ENCODE measurements at places on chromosomes 6 and 20. TPM values are rescaled to one million over a fixed set of nuclear protein-coding genes. Genes with fewer than 3 reads are reported as not detected.
A peak's percentile ranks its signal among the peaks of the same experiment; 100 is the strongest.

DNA sequence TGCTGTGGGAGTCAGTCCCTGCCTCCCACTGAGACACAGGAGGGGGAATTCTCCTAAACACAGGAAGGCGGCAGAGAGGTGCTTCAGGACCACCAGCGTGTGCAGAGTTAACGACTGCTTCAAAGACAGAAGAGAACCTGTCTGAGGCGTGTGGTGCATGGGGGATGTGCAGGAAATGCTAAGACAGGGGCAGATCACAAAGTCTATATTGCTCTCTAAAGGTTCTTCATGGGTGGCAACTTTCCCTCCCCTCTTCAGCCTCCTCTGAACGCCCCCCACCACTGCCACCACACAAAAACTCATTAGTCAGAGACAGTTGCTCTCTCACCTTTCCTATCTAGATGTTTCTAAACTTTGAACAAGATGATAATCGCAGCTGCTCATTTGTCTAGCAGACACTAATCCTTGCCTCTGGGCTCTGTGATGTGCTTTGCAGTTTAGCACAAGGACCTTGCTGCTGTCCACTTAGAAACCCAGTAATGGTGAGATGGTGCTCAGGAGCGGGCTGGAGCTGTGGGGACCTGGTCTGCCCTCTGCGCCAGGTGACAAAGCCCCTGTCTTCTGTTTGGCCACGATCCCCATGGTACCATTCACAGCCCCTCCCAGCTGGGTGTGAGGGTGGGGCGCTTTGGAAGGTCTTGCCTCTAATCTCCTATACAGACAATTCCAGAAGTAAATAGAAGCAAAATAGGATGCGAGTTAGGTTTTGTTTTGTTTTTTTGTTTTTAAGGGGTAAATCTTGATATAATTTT, 219.6 kb downstream of the NRN1 start:
- no peak for DNase-seq

- DNase-seq: no peak
Observed at GRCh38 chr20:22403632-22404361, 180.6 kb downstream of the FOXA2 start.

GRCh38 chr6:137780447-137781034, 86.5 kb upstream of the TNFAIP3 start:
- DNase-seq: no peak

GRCh38 chr6:123203928-123204327, 207.9 kb downstream of the CLVS2 start:
- DNase-seq: no peak

GRCh38 chr6:131924881-131925474, 26.2 kb downstream of the CCN2 start:
- peak; percentile 20 for DNase-seq

DNA sequence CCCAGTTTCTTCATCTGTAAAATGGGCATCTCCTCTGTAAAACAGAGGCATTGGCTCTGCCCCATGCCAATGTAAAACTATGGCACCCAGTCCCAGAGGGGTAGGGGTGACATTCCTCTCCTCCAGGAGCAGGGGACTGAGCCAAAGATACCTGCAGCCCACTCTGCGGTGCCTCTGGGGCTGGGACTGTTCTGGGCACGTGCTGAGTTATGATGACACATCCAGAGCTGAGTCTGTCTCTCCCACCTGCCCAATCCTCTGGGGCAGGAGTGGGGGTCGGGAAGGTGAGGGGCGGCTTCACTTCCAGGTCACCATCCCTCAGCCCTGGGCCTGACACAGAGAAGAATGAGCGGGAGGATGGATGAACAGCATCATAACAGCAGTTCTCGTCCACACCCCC, 29.9 kb downstream of the AAR2 start:
- DNase-seq: no peak

GRCh38 chr6:63816982-63817436, 181.4 kb downstream of the PHF3 start:
- DNase-seq: no peak

SNAI1 gene
- total RNA-seq: 2.0 TPM

- no peak for DNase-seq
Observed at GRCh38 chr20:57897156-57897874, 187.5 kb upstream of the PMEPA1 start.

VPS16 gene
- total RNA-seq: 19.2 TPM

DNA sequence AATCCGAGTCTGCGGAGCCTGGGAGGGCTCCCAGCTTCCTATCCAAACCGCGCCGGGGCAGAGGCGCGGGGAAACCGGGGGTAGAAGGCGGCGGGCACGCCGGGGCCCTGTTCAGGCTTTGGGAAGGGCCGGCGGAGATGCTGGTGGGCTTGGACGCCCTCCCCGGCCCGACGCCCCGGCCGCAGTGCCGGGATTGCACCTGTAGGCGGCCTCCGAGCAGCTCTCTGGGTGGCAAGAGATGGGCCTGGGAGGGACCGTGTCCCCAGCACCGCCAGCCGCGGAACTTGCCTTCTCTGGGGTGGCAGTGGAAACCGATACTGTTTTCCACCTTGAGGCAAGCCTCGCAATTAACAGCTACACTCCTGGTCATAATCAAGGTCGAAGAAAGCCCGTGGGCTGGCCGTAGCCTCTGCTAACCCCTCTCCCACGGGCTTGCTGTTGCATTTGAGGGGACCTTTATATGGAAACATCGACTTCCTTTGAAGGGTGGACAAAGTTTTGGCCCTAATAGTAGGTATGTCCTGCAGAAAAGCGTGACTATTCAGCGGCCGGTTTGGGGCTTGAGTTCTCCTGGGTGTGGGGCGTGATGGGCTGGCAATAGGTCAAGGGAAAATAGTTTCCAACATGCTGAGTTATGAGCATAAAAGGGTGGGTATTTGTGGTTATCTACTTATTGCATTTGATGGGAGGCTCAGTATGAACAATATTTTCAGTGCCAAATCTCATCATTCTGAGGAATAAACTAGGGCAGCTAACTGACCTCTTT, 1.1 kb upstream of the JAG1 start:
- DNase-seq: no peak

DOK5 gene
- total RNA-seq: 1.9 TPM

DNA sequence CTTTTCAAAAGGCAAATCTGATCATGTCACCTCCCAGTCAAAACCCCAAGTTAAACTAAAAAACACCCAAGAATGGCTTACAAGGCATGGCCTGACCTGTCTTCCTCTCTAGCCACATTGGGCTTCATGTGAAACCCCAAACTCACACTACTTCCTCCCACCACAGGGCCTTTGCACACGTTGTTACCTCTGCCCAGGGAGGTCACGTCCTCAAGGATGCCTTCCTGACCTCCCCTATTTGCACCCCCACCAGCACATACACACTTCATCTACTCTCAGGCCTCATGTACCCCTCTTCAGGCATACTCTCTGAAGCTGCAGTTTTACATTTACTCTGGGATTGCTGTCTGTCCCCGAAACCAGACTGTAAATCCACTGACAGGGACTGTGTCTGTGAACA, 6.1 kb downstream of the EZR start:
- no peak for DNase-seq

SERAC1 gene
- 7.5 TPM for total RNA-seq

GRCh38 chr20:36761125-36761524, 12.4 kb downstream of the DSN1 start:
- DNase-seq: no peak

DNA sequence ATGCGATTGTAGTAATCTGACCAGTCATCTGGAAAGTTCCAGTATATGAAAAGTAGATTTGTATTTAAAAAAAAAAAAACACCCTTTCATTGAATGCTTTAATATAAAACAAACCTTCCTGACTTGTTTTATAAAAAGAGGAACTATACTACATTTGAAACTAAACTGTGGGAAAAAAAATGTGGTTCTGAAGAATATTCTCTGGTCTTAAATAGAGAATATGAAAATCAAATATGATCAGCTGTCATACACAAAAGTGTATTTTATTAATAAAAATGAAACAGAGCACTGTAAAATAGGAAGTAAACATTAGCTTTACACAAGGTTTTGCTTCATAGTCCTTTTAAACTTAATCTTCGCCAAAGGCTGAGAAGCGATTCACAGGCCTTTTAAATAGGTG, 25.3 kb upstream of the CD83 start:
- no peak for DNase-seq

DNA sequence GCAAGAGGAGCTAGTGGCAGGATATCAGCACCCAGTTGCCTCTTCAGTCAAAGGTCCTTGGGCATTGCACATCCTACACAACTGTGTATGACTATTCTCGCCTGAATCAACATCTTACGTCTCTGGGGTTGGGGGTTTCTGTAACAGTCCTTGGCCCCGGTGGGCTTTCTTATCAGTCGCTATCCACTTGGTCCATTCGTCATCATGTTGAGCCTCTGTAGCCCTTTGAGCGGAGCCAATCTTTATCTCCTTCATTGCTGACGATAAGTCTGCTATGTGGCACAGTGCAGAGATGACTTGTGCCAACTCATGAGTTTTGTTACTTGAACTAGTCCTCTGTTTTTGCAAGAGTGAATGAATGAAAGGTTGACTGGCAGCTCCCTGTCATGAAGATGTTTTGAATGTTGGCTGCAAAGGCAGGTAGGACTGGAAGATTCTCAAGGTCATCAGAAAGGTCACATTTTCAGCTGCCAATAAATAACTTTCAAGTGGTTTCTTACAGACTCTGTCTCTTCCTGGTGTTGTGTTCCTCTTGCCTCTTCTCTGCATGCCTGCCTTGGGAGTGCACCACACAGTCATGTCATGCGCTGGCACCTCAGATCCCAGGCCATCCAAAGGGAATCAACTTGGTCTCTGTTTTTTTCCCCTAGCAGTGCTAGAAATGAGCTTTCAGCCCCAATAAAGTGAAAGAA, 238.9 kb downstream of the SLC24A3 start:
- no peak for DNase-seq

CRISP3 gene
- total RNA-seq: not detected

- DNase-seq: no peak
Observed at GRCh38 chr20:25848222-25848621, 151.6 kb upstream of the ZNF337 start.

DNA sequence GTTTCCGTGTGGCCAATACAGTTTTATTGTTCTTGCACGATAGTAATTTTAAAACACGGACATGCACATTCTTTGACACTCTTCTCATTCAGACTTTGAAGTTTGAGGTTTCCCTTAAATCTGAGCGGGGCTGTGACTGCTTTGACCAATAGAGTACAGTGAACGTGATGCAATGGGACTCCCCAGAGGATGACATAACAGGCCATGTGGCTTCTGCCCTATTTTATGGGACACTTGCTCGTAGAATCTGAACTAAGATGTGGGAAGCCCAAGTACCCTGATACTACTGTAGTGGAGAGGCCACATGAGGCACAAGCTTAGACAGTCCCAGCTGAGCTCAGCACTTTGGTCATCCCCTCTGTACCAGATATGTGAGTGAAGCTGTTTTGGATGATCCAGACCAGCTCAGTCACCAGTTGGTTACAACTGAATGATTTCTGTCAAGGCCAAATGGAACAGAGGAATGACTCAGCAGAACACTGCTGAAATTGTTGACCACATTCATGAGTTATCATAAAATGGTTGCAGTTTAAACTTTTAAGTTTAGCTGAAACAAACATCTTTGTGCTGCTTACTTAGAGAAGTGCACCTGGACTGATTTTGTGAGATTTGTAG, 279.4 kb downstream of the RFPL4B start:
- DNase-seq: peak; percentile 89

All from epithelial cell of proximal tubule (primary cell).